ENCODE measurements at places on chromosomes 7 and 10. TPM values are rescaled to one million over a fixed set of nuclear protein-coding genes. Genes with fewer than 3 reads are reported as not detected.

DNA sequence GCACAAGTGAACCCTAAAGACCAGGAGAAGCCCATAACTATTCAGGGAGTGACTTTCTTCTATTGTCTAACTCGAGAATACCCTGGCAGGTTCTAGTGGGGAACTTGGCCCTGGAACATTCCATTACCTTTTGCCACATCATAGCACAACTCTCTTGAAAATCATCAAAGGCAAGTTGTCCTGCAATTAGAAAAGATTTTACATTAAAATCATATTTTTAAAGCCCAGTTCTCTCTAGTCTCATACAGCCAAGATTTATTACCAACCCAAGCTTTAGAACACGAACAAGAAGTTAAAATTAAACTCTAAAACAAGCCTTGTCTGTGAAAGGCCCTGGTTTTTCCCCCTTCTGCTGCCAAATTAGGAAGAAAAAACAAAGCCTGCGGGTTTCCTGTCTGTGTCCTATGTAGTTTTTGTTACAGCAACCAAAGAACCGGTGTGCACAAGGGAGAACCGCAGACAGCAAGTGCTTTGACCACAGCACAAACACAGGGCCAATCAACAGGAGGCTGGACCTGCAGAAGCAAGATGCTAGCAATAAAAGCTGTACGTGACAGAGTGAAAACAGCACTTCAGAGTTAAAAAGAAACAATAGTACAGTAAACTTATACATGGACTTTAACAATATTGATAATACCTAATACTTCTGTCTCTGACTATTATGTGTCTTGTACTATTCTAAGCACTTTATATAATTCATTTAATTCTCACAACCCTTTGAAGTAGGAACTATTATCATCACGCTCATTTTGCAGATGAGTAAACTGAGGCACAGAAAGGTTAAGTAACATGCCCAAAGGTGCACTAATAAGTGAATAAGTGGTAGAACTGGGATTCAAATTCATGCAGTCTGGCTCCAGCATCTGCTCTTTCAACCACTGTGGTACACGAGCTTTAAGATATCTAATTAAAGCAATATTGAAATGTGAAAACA, 65.8 kb downstream of the STK17A start:
- DNase-seq, result peak; percentile 61

TFPI2 gene
- 53.1 TPM for total RNA-seq

ERVW-1 gene
- not detected for total RNA-seq

DNA sequence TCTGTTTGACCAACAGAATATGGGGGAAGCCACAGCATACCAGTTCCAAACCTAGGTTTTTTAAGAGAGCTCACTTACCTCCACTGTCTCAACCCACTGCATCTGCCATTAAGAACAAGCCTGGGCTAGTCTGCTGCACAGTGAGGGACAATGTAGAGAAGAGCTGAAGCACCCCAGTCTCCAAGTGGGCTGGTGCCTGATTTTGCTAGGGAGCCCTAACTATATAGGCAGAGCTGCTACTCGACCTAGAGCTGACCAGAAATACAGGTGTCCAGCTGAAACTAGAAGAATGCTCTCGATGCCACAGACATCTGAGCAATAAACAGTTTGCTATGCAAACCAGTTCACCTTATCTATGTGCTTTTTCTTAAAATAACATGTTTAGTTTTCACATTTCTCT, 106.9 kb upstream of the BET1 start:
- DNase-seq, result no peak

KEL gene
- total RNA-seq, result not detected
